NCI-H1105 (cell line): ENCODE measurements at places on chromosomes 2 and 18.

DNA sequence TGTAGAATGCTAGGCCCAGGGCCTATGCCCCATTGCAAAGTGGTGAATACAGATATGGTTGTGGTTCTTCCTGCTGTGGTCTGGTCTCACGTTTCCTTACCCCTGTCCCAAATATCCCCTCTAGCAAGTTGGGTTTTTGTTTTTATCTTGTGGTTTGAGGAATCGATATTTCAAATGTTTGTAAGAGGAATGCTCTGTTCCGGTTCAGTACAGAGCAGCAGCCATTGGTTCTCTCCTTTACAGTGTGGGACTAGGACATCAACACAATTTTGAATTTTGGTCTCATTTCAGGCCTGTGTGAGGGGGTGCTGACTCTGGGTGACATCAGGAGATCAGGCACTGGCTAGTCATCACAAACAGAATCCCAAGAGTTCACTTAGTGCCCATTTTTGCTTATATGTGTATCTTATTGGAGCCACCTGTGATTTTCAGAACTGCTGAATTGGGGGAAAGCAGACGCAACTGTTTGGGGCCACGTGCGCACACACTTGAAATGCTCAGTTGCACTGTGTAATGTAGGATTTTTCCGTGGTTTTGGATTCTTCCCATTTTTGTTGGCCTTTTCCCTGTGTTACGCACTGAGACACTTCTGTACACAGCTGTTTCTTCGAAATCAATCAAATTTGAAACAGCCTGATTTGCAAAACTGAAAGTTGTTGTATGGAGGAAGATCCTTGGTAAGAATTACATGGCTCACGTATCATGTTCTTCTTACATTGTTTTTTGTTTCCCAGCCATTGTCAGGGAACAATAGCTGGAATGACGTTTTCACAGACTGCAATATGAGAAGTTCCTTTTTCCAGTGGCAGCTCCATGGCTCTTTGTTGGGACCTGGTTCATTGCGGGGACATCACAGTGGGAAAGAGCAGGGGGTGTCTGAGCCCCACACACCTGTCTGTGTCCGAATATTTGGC, 8.6 kb downstream of the SH3BP4 start:
- no peak for DNase-seq

GRCh38 chr2:60528281-60529020, 25.0 kb downstream of the BCL11A start:
- no peak for DNase-seq

DNA sequence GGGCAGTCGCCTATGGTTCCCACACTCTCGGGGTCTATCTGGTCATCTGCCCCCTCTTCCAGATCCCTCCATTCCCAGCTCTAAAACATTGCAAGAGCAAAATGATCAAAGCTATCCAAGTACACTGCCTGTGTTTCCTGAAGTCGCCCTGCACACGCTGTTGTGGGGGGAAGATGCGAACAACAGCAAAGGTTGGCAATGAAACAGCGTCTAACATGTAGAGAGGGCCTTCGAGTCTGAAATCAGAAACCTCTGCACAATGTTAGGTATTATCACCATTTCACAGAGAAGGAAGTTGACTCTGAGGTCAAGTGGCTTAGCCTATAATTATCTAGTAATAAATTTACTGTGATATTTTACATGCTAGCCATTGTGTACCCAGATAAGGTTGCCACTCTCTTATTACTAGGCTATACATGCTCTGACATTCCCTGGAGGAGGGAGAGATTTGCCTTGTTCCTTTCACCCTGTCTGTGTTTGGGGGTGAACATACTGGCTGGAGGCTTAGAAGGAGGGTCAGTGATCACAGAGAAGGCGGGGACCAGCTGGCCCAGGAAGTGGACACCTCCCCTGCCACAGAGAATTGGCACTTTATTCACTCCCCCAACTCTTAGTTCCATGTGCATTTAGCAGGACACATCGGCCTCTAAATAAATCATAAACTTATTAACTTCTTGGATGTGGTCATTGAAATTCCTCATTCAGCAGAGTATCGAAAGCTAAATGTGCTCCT, 36.8 kb downstream of the KCTD1 start:
- peak; percentile 89 for DNase-seq

- no peak for DNase-seq
Observed at GRCh38 chr2:156937430-156937829, 320.1 kb upstream of the GALNT5 start.
